ENCODE measurements at places on chromosomes 5 and 9.

GRCh38 chr5:10565785-10566542, 2.1 kb downstream of the ANKRD33B start:
- DNase-seq = no peak

- DNase-seq = no peak
These were observed 50.5 kb upstream of the CTNNAL1 start for GRCh38 chr9:109063760-109064159.

DNA sequence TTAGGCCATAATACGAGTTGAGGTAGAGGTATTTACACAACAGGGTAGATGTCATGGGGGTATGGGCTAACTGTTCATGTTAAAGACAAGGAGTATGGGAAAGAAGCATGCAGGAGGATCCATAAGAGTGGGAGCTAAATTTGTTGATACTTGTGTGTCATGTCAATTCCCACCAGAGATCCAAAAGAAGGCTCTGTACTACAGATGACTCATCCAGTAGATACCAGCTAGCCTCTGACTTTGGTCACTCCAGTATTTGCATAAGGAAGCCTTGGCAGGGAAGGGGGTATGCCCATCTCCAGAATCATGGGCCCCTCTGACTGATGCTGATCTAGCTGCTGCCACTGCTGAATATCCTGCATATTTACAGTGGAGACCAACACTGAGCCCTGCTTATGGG, 743.7 kb upstream of the GRAMD2B start:
- no peak for DNase-seq

GRCh38 chr5:82497242-82497641, 219.1 kb upstream of the RPS23 start:
- DNase-seq = no peak

Measured in stimulated activated CD8-positive, alpha-beta memory T cell treated with anti-CD3 and anti-CD28 coated beads, Interleukin-7, amount 100 ng/mL, for 1 hour (primary cell).